ENCODE measurements at places on chromosomes 16 and 17.

- no peak for DNase-seq
Observed at GRCh38 chr16:84959045-84959576, 52.2 kb downstream of the ZDHHC7 start.

DNA sequence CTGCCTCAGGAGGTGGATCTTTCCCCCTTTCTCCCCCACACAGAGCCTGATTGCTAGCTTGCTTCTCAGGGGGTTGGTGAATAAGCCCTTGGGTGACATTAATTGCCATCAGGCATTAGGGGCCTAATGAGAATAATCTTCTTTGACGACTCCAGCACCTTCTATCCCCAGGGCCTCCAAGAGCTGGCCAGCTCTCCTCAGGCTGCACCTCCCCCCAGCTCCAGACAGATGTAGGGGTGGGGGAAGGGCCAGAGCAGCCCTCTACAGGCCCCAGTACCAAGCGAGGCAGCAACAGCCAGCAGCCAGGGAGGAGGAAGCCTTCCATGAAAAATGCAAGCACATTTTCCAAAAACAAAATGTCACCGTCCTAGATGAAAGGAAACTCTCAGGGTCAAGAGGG, 1.4 kb upstream of the TMEM132E start:
- no peak for DNase-seq

- peak; percentile 10 for DNase-seq
Observed at GRCh38 chr17:57097832-57098421, 12.9 kb downstream of the AKAP1 start.

DNA sequence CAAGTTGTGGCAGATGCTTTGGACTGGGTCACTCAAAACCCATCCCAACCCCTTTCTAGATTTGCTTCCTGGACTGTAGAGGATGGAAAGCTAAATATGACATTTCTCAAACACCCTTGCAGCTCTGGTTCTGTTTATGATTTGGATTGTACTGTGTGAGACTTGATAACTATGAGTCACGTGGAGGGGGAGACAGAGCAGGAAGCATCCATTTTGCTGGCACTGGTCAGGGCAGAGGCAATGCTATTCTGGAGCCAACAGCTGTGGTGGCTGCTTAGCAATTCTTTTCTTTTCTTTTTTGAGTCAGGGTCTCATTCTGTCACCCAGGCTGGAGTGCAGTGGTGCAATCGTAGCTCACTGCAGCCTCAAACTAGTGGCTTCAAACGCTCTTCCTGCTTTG, 13.6 kb upstream of the TERF2 start:
- no peak for DNase-seq

DNA sequence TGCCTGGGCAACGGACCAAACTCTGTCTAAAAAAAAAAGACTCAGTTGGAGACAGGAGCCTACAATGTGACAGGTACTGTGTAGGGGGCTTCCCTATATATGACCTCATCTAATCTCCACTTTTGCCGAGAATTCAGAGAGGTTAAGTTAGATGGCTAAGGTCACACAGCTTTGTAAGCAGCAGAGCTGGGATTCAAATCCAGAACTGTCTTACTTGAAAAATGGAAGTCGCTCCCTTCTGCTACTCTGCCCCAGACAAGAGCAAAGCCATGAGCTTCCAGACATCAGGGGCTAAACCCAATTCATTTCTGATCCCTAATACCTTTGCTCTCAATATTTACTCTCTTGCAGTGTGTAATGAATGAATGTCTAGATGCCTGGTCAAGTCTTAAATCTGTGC, 41.5 kb upstream of the ABCC12 start:
- DNase-seq = no peak

- no peak for DNase-seq
Observed at GRCh38 chr17:49209061-49209571, 1.3 kb downstream of the GNGT2 start.

DNA sequence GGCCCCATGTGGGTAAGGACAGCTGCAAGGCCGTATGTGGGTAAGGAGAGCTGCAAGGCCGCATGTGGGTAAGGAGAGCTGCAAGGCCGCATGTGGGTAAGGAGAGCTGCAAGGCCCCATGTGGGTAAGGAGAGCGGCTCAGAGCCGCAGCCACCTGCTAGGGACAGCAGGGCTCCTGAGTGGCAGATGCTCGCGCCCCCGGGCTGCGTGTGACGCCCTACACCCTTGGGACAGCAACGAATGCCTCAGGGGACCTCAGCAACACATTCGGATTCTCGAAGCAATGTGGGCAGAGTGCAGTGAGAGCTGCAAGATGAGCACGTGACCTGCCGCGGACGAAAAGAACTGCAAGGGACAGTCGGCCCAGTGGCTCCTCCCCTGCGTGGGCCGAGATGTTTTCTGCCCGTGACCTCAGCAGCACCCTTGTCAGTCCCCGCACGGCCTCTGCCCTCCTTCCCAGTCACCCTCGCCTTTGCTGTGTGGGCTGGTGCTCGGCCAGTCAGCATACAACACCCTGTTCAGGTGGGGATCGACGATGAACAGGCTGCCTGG, 9.6 kb upstream of the SLC38A8 start:
- no peak for DNase-seq

- DNase-seq = no peak
Observed at GRCh38 chr16:57167953-57168352, 17.9 kb downstream of the PSME3IP1 start.

DNA sequence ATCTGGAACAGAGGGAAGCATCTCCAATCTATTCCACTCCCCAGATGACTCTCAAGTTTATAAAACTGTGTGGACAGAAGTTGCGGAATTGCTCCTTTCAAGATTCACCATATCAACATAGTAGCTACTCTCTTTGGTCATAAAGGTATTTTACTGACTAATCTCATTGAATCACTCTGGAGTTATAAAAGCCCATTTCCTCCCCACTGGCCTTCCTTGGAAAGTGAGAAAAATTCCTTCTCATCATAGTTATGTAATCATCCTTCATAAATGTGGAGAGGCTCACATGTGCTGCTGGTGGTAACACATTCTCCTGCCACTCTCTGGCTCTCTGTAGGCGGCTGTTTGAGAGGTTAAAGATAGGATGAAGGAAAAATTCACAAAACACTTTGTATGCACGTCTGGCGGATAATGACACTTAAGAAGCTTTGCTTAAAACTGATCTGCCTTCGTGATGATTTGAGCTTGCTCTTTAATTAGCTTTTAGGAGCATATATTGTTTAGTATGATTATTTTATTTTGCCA, 1034.0 kb upstream of the EEF2KMT start:
- no peak for DNase-seq

DNA sequence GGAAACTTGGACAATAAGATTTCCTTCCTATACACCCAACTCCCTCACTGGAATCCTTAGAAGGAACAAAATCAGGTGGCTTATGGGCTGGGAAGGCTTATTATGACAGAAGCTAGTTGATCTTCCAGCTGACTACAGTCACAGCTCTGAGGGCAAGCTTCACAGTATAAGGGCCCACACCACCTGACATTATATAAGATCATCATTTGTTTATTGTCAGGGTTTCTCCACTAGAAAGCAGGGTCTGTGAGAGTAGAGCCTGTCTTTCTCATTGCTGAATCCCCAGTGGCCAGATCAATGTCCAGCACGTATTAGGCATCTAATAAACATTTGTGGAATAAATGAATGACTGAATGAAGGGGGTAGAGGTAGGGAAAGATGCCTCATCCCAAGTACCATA, 57.8 kb upstream of the PHOSPHO1 start:
- DNase-seq = no peak

GRCh38 chr16:69712914-69713581, 13.3 kb downstream of the NQO1 start:
- no peak for DNase-seq

DNA sequence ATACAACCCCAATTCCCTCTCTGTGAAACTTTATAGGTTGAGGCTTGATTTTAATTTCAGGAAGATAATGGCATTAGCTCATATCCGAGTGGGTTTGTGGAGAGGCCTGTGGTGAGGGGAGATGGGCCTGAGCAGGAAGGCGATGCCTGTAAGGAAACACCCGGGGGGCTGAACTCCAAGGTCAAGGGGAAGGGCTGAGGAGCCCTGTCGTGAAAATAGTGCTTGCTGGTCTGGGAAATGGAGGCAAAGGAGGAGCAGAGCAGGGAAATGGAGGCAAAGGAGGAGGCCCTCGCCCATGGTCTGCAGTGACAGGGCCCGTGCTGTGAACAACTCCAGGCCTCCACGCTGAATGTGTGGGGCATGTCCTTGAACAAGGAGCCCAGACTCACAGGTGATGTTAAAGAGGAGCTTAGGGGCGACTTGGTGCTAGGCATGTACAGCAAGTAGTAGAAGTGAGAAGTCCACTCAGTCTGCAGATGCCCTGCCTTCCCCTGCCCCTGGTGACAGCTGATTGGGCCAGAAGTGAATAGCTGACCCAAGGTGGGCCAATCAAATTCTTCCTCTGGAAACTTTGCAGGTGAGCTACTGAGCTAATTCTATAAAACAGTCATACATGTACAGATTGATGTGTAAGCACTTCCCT, 38.1 kb downstream of the MRPS23 start:
- DNase-seq = no peak

DNA sequence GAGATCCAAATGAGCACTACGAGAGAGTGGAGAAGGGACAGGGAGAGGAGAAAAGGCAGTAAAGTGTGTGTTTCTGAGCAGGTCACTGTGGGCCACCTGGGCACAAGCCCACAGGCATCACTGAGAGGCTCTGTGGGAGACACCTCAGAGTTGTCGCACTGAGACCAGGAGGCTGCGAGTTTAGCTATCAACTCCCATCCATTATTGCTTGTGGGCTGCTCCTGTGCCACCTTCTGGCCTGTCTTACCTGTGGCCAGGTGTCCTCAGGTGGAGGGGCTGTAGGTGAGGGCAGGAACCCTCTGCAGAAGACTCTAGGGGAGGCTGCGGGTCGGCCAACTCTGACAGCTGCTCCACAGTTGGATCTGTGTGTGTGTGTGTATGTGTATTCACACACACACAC, 2.5 kb upstream of the PRR29 start:
- no peak for DNase-seq

- no peak for DNase-seq
Observed at GRCh38 chr16:78005881-78006280, 16.5 kb upstream of the CLEC3A start.

GRCh38 chr16:81280393-81280792, 34.4 kb upstream of the GAN start:
- no peak for DNase-seq

- DNase-seq = no peak
Observed at GRCh38 chr16:88759245-88759975, 25.6 kb downstream of the PIEZO1 start.

GRCh38 chr16:29975811-29976511, 2.3 kb downstream of the TAOK2 start:
- DNase-seq = no peak

DNA sequence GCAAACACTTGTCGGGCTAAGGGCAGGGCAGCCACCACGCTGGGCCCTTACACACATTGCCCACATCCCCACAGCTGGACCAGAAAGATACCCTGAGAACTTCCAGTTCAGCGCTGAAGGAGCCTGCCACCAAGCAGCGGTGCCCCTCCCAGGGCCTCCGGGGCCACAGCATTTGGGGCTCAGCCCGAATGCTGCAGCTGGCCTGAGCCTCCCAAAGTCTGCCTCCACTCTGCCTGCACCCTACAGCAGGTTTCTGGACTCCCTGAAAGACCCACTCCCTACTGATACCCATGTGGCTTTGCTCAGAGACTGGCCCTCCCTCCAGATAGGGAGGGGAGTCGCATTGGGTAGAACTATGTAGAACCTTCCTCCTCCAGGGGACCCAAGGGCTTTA, 1.5 kb downstream of the MCRIP1 start:
- DNase-seq = no peak

- peak; percentile 18 for DNase-seq
Observed at GRCh38 chr16:77171745-77172635, 19.0 kb upstream of the MON1B start.

GRCh38 chr17:66381701-66382362, 79.4 kb downstream of the PRKCA start:
- DNase-seq = no peak

GRCh38 chr16:66399031-66399430, 28.1 kb upstream of the BEAN1 start:
- DNase-seq = no peak

- DNase-seq = no peak
Observed at GRCh38 chr17:61323909-61324868, 75.5 kb upstream of the TBX2 start.

DNA sequence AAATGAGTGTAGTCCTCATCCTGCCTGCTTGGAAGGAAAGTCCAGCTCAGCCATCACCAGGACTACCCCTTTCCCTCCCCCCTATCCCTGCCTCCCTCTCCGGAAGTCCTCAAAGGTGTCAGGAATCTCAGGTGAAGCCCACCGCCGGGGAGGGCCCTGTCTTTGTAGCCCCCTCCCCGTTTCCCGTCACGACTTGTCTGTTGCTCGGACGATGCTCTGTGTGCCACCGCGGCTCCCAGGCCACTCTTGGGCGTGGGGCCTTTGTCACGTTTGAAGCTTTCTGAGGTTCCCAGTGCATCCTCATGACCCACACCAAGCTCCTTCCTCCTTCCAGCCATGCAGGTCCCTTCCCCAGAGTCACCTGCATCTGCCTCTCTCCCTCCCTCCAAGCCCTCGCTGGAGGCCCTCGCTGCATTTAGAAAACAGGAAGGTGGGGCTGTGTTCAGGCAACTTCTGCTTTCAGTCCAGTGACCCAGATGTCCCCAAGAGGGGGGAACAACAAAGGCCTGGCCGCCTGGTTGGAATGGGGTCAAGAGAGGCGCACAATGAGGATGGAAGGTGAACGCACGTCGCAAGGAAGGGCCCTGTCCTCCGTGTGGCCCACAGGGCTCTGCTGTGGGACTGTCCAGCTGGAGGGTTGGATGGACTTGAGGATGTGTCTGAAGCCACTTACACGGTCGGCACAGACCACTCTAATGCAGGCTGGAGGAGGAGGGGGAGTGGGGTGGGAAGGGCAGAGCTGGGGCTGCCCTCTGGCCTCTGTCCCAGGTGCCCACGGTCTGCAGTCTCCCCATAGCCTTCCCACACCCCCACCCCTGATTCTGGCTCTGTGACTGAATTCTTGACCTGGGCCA, 59.9 kb downstream of the OR1D5 start:
- no peak for DNase-seq

GRCh38 chr17:49442041-49442440, 27.4 kb upstream of the PHB1 start:
- no peak for DNase-seq

DNA sequence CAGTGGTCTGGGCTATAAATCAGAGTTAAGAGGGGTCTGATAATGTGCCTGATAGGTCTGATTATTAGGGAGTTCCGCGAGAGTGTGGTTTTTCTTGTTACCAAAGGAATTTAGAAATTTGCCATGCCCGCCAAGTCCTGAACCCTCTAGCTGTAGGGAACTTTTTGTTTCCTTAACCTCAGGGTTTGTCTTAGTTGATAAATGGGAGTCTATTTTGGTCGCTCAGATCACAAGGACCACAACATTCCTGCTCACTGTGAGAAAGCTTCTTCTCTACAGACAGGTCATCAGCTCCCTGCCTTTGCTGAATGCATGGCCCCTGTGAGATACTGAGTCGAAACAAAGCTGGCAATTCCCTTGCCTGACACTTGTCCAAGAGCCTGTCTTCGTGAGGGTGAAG, 497.8 kb downstream of the HS3ST4 start:
- no peak for DNase-seq

- no peak for DNase-seq
Observed at GRCh38 chr16:2915196-2915929, 3.6 kb downstream of the FLYWCH1 start.

- DNase-seq = no peak
Observed at GRCh38 chr16:69763599-69763942, 1.4 kb downstream of the WWP2 start.
